ENCODE measurements at places on chromosomes 12 and 14.

GRCh38 chr12:52865090-52865944 is 16.5 kb upstream of the KRT78 start:
- peak; percentile 36 for DNase-seq

- no peak for DNase-seq
These were observed 4.7 kb downstream of the RBP5 start for GRCh38 chr12:7123806-7124522.

DNA sequence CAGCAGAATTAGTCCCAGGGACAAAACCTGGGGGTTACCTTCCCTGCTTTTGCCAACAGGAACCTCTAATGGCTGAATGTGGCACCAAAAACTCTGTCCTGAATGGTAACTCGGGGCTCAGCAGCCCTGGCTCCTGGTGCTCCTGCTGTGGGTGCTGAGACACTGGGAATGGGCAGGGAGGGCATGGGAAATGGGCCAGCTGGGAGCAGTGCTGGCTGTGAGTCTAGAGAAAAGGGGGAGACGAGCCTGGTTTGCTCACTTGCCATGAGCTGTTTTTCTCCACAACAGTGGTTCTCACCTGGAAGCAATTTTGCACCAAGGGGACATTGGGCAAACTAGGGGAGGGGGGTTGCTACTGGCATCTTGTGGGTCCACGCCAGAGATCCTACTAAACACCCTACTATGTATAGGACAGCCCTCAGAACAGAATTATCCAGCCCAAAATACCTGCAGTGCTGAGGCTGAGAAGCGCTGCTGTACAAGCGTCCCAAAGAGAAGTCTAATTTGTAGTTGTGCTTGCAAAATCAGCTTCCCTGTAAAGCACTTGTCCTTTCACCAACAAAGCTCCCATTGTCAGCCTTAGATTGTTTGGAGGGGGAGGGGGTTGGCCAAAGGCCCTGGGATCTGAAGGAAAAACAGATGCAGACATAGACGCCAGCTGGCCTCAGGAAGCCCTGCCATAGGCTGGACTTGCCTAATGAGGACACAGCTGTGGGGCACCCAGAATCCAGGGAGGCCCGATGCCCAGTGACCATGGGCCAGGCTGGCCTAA is 3.6 kb downstream of the LRRC74A start:
- DNase-seq: no peak

GRCh38 chr14:68677476-68677875 is 115.4 kb downstream of the ZFP36L1 start:
- DNase-seq: no peak

- no peak for DNase-seq
These were observed 31.7 kb downstream of the MARK3 start for GRCh38 chr14:103416916-103417315.

GRCh38 chr14:68609012-68609411 is 183.9 kb downstream of the ZFP36L1 start:
- no peak for DNase-seq

DNA sequence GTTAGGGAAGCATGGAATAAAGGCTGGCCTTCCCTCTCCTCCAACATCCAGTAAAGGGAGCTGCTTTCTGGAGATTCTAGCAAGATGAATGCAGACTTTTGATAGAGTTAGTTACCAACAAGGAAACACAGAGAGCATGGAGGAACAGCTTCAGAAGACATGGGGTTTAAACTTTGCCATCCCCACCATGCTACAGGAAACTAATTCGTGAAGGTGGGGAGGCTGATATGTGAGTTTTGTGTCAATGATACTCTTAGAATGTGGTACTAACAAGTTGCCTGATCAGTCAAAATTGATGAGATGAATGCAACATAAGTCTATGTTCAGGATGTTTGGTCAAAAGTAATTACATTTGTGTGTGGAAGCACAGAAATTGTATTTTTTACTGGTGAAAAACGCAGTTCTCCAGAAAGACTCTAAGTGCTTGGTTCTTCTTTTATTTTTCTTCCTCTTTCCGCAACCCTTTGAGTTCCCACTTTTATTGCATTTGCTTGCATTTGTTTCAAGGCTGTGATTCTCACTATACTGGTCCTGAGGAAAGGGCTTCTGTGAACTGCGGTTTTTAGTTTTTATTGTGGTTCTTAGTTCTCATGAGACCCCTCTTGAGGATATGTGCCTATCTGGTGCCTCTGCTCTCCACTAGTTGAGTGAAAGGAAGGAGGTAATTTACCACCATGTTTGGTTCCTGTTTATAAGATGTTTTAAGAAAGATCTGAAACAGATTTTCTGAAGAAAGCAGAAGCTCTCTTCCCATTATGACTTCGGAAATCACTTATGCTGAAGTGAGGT is at the start of gene CLEC4A:
TSS of gene CLEC4A (plus strand) at position 494 of the 789 bp plus-strand sequence. CDS start at position 756, 262 bp downstream.
- no peak for DNase-seq

DNA sequence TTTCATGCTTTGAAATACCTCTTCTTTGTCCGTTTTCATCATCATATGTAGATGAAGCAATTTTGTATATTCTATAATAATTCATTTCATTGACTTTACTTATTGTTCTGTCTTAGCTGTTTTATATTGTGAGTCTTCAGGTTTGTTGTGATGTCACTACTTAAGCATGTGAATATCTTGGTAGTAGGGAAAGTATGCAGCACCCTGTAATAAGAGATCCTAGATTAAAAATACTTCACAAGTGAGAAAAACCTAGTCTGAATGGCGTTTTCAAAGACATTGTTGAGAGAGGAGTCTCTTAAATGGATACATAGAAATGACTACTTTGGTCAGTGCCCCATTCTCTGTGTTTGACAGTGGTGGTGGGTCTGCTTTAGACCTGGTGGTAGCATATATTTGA is 61.4 kb downstream of the SLC16A7 start:
- DNase-seq: no peak

DNA sequence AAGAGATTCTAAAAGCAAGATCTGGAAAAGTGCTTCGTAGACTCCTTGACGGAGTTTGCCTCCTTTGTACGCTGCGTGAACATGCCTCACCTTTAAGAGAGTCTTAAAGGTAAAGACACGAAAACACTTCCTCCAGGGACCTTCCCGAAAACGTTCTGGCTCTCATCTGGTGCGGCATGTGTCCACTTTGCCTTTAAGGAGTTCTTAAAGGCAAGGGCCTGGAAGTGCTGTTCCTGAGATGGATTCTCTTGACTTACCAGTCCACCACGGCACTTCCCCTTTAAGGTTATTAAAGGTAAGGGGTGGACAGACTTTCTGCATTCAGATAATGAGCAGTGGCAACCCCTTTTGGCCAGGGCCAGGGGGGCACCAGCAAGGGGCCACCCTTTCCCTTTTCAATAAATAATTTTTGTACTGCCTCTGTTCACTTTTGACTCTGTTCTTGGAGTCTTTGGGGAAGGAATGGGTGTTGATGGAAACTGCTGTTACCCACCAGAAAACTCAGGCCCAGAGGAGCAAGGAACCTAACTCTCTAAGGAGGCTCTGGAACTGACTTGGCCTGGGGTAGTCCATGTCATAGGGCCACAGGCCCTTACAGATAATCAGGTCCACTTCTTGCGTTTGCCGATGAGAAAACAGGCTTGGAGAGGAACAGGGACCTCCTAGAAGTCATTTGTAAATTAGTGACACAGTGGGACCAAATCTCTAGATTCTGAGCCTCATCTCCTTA is 4.4 kb downstream of the REM2 start:
- DNase-seq: no peak

DNA sequence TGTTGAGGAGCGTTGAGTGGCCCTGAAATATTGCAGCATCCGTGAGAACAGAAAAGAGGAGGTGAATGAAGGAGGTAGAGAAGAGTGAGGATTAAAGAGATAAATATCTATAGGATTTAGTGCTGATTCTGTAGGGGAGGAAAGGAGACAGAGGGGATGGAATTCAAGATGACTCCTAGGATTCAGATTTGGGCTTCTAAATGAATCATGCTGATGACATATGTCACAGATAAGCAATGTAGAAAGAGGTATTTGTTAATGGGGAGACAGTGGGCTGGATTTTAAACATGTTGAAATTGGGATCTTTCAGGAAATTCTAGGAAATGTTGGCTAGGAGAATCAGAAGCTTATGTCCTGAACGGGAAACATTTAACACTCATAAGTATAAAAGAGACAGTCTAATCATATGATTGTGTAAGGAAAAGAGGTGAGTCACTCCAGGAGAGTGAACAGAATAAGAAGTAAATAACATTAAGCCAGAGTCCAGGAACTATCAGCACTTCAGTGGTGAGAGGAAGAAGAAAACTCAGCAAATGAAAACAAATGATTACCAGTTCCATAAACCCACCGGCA is 58.1 kb upstream of the DIO2 start:
- DNase-seq: no peak

Measured in germinal center (tissue), 1 donor.